HS-5 (cell line): ENCODE measurements at places on chromosomes 6 and 20.
A peak's percentile ranks its signal among the peaks of the same experiment; 100 is the strongest.

- DNase-seq: peak; percentile 74
These were observed 33.6 kb downstream of the GFOD1 start for GRCh38 chr6:13453771-13454251.

GRCh38 chr6:29853245-29853644, 25.6 kb downstream of the HLA-G start:
- no peak for DNase-seq

DNA sequence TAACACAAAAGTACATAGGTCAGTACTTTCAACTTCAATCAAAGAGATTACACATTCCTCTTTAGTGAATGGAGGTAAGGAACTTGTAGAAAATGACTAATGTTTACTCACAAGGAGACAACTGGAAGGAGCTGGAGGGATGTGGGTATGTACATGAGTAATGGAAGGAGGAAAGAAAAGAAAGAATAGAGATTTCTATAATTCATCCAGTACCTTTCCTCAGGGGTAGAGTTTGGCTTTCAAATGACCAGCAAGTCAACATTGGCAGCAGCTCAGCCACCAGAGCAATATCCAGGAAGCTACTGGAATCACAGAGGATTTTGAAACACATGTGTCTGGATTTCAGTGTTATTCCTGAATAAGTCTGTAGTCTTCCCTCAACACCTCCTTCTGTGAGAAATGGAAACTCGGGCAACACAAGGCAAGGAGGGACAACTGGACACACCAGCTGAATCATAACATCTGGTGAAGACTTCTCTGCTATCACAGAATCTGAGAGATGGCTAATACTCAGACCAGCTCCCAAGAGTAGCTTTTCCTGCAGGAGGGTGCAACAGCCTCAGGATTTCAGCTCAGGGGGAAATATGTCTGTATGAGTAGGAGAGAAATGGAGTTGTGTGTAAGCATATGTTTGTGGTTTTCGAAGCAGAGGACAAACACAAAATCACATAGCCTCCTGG, 98.8 kb downstream of the HAO1 start:
- DNase-seq: peak; percentile 70

DNA sequence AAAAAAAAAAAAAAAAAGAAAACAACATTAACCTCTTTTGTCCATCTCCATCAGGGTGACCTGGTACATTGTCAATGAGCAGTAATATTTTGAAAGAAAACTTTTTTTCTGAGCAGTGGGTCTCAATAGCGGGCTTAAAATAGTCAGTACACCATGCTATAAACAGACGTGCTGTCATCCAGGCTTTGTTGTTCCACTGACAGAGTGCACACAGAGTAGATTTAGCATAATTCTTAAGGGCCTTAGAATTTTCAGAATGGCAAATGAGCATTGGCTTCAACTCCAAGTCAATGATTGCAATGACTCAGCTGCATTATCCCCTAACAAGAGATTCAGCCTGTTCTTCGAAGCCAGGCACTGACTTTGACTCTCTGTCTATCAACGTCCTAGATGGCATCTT, 35.6 kb downstream of the MAP7 start:
- DNase-seq: no peak

DNA sequence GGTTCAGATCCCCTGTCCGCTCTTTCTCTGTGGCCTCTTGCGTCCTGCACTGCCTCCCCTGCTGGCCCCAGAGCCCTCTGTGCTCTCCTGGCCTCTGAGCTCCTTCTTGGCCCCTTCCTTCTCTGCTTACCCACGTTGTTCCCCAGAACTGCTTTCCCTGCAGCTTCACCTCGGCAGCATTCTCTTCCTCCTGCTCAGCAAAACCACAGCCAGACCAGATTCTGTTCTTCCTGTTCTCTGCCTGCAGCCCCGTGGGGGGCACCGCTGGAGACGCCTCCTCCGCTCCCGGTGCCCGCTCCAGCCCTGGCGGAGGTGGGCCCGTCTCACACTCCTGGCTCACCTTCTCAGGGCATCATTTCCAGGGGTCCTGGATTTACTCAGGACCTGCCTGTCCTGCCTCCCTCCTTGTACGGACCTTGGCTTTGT, 59.7 kb downstream of the TCP11 start:
- no peak for DNase-seq

DNA sequence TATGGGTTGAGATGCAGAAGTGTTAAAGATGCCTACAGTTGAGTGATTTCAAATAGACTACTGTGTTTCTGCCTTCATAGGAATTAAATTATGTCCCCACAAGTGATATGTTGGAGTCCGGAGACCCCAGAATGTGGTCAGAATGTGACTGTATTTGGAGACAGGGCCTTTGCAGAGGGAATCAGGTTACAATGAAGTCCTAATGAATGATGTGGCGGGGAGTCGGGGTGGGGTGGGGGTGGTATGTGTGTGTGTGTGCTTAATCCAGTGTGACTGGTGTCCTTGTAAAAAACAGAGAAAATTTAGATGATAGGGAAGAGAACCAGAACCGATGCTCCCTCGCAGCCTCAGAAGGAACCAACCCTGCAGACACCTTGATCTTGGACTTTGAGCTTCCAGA, 448.2 kb downstream of the QKI start:
- DNase-seq: no peak

DNA sequence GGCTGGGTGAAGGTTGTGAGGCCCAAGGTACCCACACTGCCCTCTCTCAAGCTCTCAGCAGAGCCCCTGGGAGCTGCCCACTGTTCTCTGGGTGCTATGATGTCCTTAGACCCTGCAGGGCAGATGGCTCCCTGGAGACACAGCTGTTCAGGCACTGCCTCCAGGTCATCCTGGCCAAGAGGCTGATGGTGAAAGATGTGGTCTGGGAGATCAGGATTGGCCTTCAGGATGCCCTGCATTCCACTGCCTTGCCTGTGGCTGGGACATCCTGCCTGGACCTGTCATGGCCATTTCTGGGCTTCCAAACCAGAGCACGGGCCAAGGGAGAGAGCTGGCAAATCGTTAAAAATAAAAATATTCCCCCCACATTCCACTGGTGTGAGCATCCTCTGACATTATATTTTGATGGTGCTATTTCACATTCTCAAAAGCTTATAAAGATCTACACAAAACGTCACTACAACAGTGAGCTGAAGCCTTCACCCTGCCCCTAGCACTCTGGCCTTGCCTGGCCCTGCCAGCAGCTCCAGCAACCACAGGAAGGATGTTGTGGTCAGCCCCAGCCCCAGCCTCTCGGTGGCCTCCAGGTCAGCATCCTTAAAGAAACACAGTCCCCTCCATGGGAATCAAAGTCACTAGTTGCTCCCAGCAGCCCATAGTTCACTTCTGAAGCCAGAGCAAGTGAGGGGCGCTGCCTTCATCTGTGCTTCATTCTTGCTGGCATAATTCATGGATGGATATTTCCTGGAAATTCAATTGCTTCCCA, 13.5 kb upstream of the KCNK16 start:
- DNase-seq: peak; percentile 20

GRCh38 chr6:147983581-147984366, 358.9 kb upstream of the SASH1 start:
- no peak for DNase-seq

DNA sequence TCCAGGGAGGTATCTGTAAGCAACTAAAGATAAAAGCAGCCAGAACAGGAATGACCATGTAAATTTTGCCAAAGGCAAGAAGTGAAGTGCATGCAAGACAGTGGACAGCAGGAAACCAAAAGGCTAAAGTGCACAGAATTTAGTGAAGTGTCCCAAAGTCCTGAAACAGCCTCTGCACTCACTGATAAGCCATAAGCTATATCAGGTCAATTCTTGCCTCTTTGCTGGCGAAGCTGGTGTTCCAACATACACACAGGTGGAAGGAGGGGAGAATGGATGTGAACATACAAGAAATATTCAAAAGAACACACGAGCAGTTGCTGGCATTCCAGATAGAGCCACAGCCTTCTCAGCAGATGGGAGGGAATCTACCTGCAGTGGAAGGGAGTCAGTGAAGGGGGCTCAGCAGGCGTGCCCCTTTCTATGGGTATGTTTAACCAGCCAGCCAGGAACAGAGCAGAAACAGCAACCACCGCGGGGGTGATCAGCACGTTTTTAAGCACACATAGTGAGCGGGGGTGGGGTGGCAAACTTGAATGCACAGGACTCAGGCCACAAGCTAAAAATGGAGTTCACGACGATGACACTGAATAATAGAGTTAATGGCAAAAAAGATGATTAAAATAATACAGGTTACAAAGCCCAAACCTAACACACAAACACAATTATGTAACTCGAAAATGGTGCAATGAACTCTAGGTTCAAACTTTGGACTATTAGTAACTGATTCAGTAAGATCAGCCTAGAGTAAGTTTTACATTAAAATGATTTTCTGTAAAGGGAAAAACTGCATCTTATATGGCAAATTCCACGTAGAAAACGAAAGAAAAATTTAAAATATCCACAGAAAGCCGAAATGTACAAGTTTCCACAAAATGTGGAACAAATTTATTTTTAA, 1.2 kb downstream of the ECI2 start:
- DNase-seq: no peak

GRCh38 chr6:87698547-87699006, 3.5 kb downstream of the AKIRIN2 start:
- no peak for DNase-seq

GRCh38 chr6:68740828-68741500, 105.9 kb downstream of the ADGRB3 start:
- no peak for DNase-seq

- DNase-seq: no peak
These were observed 5.9 kb upstream of the COL20A1 start for GRCh38 chr20:63286781-63287696.

DNA sequence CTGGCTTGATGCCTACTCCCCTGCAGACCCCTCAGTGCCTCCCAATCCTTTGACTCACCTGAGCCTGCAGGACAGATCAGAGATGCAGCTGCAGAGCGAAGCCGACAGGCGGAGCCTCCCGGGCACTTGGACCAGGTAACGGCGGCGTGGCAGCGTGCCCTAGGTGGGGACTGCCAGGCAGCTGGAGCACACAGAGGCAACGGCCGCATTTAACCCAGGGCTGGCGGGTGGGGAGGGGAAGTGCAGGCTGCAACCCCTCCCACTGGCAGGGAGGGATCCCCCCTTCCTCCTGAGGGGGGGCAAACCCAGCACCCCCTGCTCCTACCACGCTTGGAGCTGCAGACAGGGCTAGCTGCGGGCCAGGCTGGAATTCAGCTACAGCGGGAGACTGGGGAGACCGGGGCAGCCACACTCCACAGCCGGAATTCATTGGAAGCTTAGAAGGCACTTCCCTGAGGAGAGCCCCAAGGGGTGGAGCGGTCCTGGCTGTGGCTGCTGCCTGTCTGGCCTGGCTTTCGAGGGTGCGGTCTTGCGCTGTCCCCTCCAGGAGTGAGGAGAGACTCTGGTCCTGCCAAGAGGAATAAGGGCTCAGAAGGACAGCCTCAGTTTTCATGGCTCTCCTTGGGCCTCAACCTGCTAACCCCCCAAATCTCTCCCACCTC, at the start of gene MATN4:
TSS of gene MATN4 (minus strand) at position 183 of the 662 bp plus-strand sequence. CDS start 2,717 bp downstream, outside the sequence.
- no peak for DNase-seq

DNA sequence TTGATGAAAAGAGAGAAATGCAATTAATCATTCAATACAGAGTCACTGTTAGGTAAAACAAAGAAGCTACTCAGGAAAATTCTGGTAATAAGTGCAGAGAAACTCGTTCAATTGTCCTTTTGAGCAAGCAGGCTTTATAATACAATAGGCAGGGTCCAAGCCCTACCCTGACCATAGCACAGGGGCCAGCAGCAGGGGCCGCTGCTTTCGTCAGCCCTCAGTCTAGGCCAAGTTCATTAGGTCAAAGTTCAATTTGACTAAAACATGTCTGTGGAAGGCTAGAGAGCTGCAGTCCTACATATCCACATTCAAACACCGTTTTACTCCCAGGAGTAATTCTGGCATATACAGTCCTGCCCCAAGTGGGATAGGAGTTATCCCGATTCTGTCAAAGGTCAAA, 94.6 kb downstream of the BCAS1 start:
- no peak for DNase-seq

DNA sequence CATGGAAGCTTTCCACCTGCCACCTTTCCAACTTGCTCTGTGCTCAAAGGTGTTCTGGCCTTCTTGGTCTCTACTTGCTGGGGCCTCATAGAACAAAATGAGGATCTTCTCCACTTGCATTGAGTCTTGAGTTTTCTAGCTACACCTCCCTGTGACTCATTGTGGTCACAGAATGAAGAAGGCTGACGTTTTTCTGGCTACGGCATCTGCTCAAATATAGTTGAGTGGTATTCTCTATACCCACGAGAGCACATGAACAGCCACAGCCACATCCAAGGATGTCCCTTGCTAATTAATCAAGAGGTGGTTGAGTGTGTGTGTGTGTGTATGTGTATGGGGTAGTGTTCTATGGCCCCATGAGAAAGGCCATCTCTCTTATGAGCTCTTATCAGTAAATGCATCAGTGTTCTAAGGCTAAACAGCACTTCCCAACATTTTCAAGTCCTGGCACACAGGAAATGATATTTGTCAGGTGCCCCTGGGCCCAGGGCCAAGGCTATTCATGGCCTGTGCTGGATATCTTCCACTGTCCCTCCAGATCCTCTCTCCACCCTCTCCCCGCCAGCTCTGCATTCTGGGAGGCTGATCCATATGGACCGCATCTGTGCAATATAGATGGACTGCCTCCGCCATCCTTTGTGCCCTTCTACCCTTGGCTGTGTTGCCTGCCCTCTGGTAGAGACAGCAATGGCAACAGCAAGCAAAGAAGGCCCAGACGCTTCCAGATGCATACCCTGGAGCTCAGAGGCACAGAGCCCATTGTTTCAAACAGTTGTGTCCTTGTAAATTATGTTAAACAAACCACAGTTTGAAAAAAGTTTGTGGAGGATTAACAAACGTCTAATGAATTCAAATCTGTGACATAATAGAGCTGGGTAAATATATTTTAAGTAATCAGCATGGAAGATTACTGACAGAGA, 150.2 kb downstream of the LRFN2 start:
- no peak for DNase-seq

- peak; percentile 26 for DNase-seq
These were observed 3.2 kb downstream of the GRIK2 start for GRCh38 chr6:101396548-101397173.

- peak; percentile 90 for DNase-seq
These were observed 467.1 kb upstream of the HSF2 start for GRCh38 chr6:121932076-121932991.

DNA sequence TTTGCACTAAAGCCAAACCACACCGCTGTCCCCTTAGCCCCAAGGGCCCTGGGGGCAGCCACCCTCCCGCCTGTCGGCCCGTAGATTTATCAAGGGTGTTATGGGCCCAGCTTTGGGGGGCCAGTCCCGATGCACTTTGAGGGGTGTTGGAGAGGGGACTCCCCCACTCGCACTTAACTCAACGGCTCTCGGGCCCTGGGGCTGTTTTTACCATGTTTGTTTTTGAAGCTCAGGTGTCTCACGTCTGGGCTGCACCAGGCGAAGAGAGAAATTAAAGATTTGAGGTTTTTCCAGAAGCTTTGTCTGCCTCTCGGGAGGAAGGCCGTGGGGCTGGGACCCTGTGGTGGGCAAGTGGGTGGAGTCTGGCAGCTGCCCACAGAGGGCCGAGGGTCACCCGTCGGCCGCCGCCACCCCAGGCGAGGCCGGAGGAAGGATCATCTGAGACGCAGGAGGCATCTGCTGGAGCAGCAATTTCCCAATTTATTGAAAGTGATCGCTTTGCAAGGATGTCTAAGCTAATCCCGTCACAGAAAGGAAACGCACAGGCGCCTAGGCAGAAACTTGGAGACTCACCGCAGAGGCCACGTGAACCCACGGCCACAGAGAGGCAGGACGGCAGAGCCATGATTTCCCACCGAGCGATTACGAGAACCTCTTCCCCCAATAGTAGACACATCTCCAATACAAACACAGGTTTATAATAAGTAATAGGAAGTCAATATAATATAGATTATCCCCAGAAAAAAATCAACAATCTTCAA, 3.8 kb downstream of the SLC2A4RG start:
- no peak for DNase-seq

- no peak for DNase-seq
These were observed 542 bp downstream of the FGD2 start for GRCh38 chr6:37005827-37006567.
